ENCODE measurements at places on chromosomes 4 and X.

DNA sequence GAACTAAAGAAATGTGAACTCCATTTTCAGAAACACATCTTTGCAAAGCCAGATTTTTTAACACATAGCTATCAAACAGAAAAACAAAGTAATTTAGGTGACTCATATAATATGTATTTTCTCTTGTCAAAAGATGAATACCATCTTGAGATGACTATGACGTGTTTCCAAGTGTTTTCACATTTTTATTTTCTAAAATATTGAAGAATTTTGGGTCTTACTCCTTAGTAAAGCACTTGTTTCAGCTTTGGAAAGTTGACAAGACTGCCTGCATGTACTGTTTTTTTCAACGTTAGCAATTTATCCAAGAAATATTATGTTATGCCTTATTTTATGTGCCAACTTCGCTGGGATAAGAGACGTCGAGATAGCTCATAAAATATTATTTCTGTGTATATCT is 733.9 kb upstream of the EPHA5 start:
- H3K4me1 ChIP-seq: no peaks in the 10 kb centered on the region
- H3K27me3 ChIP-seq: no peaks in the 10 kb centered on the region
- DNase-seq: no peak
- no peak overlapping the region for H3K27ac ChIP-seq
- H3K36me3 ChIP-seq: no peaks in the 10 kb centered on the region

DNA sequence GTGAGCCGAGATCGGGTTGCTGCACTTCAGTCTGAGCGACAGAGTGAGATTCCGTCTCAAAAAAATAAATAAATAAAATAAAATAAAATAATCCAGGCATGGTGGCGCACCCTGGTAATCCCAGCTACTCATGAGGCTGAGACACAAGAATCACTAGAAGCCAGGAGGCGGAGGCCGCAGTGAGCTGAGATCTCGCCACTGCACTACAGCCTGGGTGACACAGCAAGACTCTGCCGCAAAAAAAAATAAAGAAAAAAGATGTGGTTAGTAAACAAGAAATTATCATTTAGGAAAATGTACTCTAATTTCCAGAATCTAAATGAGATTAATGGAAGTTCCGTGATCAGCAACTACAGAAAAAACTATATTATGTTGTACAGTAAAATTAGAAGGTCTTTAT is 14.5 kb upstream of the LRBA start:
- no peak overlapping the region for H3K27ac ChIP-seq
- H3K4me1 ChIP-seq: no peaks in the 10 kb centered on the region
- H3K36me3 ChIP-seq: no peaks in the 10 kb centered on the region
- DNase-seq: no peak
- H3K4me3 ChIP-seq: no peak overlapping the region

- H3K27ac ChIP-seq: no peak overlapping the region
- H3K36me3 ChIP-seq: peaks cover 11% of the 10 kb centered on the region
- H3K4me3 ChIP-seq: no peak overlapping the region
- DNase-seq: no peak
- H3K27me3 ChIP-seq: no peaks in the 10 kb centered on the region
- peaks cover 14% of the 10 kb centered on the region for H3K4me1 ChIP-seq
These were observed 95.6 kb upstream of the CBR4 start for GRCh38 chr4:169105620-169106019.

DNA sequence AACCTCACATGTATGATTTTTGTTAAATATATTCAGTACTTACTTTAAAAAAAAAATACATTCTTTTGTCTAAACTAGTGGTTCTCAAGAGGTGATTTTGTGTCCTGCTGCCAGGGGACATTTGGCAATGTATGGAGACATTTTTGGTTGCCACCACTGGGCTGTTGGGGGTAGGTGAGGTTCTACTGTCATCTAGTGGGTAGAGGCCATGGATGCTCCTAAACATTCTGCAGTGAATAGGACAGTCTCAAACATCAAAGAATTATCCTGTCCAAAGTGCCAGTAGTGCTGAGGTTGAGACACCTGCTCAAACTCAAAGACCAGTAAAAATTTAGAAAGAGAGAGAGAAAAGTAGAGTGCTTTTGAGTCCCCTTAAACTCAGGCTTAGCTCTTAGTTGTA is 32.9 kb upstream of the PGM2 start:
- no peaks in the 10 kb centered on the region for H3K4me1 ChIP-seq
- H3K27ac ChIP-seq: no peak overlapping the region
- no peak overlapping the region for H3K4me3 ChIP-seq
- H3K27me3 ChIP-seq: peaks cover 3% of the 10 kb centered on the region
- no peak for DNase-seq

DNA sequence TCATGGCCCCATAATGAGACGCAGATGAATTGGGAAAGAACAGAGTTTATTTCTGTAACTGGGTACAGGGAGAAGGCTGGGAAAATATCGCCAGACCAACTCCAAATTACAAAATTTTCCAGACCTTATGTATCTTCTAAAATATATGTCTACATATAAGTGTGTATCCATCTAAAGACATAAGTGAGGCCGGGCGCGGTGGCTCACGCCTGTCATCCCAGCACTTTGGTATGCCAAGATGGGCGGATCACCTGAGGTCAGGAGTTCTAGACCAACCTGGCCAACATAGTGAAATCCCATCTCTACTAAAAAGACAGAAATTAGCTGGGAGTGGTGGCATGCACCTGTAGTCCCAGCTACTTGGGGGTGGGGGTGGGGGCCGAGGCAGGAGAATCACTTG is 11.7 kb upstream of the DHRSX start:
- H3K4me3 ChIP-seq: no peak overlapping the region
- peaks cover 13% of the 10 kb centered on the region for H3K27me3 ChIP-seq
- no peak overlapping the region for H3K27ac ChIP-seq
- no peaks in the 10 kb centered on the region for H3K36me3 ChIP-seq
- DNase-seq: no peak
- no peaks in the 10 kb centered on the region for H3K4me1 ChIP-seq

GRCh38 chr4:185127021-185127925 is 15.8 kb upstream of the SLC25A4 start:
- peaks cover 52% of the 10 kb centered on the region for H3K27me3 ChIP-seq
- H3K27ac ChIP-seq: peak overlapping the region; percentile 89
- no peaks in the 10 kb centered on the region for H3K4me1 ChIP-seq

- no peak overlapping the region for H3K4me3 ChIP-seq
- no peak overlapping the region for H3K27ac ChIP-seq
- DNase-seq: no peak
These were observed 46.3 kb upstream of the ARHGEF6 start for GRCh38 chrX:136827026-136827425.

DNA sequence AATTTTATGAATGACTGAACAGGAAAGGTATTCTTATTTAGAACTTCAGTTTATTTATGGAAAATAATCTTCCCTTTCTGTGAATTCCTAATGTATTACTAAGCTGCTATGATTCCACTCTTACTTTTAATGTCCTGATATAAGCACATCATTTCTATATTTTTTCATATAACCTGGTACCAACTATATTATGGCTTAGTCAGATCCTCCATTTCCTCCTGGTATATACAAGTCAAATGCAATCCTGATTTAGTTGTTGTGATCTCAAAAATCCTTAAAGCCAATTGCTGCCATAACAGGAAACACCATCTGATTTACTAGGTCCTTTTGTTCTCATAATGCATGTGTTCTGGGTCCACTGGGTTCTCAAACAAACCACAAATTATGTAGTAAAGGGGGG is 26.8 kb downstream of the TRMT2B start:
- no peak overlapping the region for H3K4me3 ChIP-seq
- H3K36me3 ChIP-seq: no peaks in the 10 kb centered on the region
- no peaks in the 10 kb centered on the region for H3K4me1 ChIP-seq

DNA sequence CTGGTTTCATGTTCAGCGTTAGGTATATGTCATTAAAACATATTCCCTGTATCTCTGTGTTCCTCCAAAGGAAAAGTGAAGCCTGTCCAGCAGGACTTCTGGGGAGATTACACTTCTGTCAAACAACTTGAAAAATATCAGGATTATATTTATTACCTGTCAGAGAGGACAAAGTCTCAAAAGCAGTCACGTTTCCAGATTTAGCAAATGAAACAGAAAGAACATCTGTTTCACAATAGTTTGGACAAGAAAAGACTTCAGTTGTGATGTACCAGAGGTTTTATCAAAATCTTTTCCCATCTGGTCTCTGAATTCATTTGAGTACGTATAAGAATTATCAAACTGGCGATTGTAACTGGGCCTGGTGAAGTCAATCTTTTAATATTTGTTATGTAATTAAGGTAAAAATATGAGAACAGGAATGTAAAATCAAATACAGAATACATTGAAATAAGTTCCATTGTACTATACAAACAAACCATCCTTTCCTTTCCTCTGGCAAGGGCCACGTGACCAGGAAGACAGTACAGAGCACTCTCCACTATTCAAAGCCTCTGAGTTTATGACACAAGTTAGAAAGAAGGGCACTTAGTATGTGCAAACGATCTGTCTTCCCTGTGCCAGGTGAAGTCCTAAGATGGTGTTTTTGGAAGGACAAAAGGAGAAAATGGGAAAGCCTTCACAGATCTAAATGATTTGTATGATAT is 3.2 kb downstream of the CASP3 start:
- H3K4me3 ChIP-seq: no peak overlapping the region
- H3K36me3 ChIP-seq: peaks cover 49% of the 10 kb centered on the region
- no peaks in the 10 kb centered on the region for H3K27me3 ChIP-seq
- no peak for DNase-seq
- H3K27ac ChIP-seq: no peak overlapping the region

- H3K27ac ChIP-seq: no peak overlapping the region
- no peak for DNase-seq
- peaks cover 15% of the 10 kb centered on the region for H3K4me1 ChIP-seq
- H3K4me3 ChIP-seq: no peak overlapping the region
These were observed 35.7 kb downstream of the APBB2 start for GRCh38 chr4:41178372-41179370.

DNA sequence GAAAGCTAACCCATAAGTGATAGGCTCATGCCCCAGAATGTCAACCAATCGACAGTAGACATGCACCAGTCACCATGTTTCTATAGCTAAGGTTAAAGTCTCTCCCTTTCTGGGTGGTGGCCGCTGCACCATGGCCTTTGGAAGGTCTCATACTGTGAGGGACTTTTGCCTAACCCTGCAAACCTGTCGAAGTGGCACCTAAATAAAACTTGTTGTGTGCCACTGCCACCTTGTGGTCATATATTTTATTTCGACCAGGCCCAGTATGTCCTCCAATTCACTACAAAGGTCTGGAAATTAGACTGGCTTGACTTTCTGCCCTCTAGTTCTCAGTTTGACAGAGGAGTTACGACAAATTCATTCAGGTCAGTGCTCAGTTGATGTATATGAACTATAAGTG is 163.1 kb downstream of the SMARCA1 start:
- no peak for DNase-seq
- no peak overlapping the region for H3K27ac ChIP-seq
- H3K4me3 ChIP-seq: no peak overlapping the region
- H3K4me1 ChIP-seq: no peaks in the 10 kb centered on the region
- H3K27me3 ChIP-seq: no peaks in the 10 kb centered on the region

GRCh38 chr4:128153800-128154199 is 92.7 kb downstream of the LARP1B start:
- H3K27ac ChIP-seq: no peak overlapping the region
- no peak for DNase-seq
- no peaks in the 10 kb centered on the region for H3K27me3 ChIP-seq
- H3K4me1 ChIP-seq: no peaks in the 10 kb centered on the region

DNA sequence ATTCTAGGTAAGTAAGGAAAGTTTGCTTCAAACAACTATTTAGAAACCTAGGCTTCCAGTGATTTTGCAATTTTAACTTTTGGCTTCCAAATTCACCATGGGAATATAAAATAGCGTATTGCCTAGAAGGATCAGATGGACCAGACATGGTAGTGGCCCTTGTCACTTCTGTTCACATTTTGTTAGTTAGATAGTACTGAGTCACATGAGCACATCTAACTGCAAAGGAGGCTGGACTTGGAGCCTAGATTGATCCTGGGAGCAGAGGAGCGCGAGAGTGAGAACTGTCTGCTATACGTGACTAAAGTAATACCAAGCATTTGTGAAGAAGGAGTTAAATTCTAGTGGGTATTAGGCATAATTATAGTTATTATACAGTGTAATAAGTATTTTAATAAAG is 102.4 kb downstream of the ARHGAP24 start:
- no peaks in the 10 kb centered on the region for H3K36me3 ChIP-seq
- no peaks in the 10 kb centered on the region for H3K27me3 ChIP-seq
- H3K4me1 ChIP-seq: no peaks in the 10 kb centered on the region
- H3K27ac ChIP-seq: no peak overlapping the region
- no peak overlapping the region for H3K4me3 ChIP-seq
- no peak for DNase-seq

DNA sequence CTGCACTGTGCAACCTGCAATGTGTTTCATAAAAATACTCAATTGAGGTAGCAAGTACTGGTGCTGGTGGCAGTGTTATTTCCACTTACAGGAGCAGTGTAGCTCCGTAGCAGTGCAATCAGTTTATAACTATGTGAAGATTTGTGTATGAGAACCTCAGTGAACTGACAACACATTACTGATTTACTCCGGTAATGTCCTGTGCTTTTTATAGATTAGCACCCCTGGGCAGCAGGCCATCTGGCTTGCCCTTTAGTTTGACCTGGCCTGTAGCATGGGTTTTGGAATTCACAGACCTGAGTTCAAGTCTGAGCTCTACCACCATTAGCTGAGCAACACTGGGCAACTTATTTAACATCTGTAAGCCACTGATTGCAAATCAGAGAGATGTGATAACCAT is 78.6 kb upstream of the GBA3 start:
- no peaks in the 10 kb centered on the region for H3K27me3 ChIP-seq
- H3K36me3 ChIP-seq: no peaks in the 10 kb centered on the region
- no peaks in the 10 kb centered on the region for H3K4me1 ChIP-seq
- DNase-seq: no peak
- H3K27ac ChIP-seq: no peak overlapping the region

DNA sequence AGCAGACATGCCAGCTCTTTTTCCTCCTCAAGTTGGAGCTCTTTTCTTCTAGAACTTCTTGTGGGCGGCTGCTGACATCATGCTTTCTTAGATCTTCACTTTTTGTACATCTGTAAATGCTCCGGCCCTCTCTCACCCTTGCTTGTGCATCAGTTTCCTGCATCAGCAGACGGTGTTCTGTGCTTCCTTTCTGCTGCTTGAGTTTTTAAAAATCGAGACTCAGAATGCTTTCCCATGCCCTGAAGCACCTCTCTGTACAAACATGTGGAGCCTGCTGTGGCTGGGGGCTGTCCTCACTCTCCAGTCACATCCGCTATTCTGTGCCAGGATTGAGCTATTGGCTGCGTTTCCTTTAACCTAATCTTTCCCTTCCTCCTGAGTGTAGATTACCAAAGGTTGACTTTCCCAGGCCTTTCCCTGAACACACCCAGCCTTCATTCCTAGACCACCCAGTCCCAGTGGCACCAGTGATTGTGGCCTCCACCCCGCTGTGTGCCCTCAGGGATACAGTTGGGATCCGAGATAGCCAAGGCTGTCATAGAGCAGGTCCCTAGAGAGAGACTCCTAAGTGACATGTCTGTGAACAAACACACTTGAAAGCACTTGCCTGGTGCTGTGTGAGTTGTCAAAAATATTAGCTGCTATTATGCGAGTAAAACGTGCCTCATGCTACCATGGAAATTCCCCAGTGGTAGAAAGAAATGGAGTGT is 41.9 kb downstream of the TNIP2 start:
- peaks cover 28% of the 10 kb centered on the region for H3K4me1 ChIP-seq
- DNase-seq: peak; percentile 70
- no peaks in the 10 kb centered on the region for H3K27me3 ChIP-seq
- no peak overlapping the region for H3K4me3 ChIP-seq
- peaks cover 14% of the 10 kb centered on the region for H3K36me3 ChIP-seq

Data from heart right ventricle (tissue), 16 donors.